ENCODE measurements at places on chromosomes 1 and 21.

GRCh38 chr1:48568501-48568900 lies 96.5 kb upstream of the SPATA6 start:
- no peak for DNase-seq

GRCh38 chr1:202319381-202320080 lies 22.2 kb downstream of the UBE2T start:
- no peak for DNase-seq

- DNase-seq, result no peak
These were observed 121.7 kb downstream of the DHRS3 start for GRCh38 chr1:12496154-12496961.

GRCh38 chr1:16051039-16051438 lies 7.5 kb downstream of the CLCNKB start:
- no peak for DNase-seq

DNA sequence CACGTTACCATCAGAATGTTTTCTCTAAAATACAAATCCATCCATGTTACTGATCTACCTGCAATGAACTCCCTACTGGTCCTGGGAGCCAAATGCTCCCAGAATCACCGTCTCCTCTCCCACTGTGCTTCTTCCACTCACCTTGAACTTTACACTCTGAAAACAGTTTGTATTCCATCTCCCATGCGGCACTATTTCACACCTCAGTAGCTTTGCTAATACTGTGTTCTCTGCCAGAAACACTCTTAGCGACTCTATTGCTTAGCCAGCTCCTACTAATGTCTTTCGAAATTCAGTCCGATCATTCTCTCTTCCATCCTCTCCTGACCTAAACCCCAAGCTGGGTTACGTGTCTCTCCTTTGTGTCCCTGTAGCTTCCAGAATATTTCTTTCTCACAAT lies 284.4 kb upstream of the DUSP10 start:
- DNase-seq, result no peak

- no peak for DNase-seq
These were observed 206.0 kb downstream of the LYPLAL1 start for GRCh38 chr1:219379691-219380090.

DNA sequence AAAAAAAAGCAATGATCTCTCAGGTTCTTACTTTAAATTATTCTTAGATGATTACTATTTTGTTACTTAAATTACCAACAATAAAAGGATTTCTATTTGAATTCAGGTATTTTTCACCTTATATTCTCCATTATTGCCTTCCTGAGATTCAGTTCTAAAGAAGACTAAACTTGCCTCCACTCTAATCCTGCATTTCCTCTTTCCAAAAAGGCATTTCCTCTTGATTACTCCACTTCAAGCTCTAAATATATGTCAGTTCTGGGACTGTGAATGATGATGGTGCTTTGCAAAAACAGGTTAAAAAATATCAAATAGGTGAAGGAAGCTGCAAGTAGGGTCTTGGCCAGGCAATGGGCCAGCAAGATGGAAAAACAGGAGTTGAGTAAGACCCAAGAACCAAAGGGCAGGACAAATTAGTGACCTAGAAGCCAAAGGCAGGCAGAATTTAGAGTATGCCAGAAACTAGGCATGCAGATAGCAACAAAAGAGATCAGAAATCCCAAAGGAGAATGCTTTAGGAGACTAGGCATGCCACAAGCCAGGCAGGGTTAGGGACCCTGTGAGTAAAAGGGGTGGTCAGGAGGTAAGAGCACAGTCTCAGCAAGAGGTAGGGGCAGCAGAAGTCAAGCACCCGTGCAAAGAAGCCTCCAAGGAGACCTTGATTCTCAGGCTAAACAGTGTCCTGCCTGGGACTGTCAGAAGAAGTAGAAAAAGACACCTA lies 11.3 kb upstream of the DIPK1A start:
- no peak for DNase-seq

DNA sequence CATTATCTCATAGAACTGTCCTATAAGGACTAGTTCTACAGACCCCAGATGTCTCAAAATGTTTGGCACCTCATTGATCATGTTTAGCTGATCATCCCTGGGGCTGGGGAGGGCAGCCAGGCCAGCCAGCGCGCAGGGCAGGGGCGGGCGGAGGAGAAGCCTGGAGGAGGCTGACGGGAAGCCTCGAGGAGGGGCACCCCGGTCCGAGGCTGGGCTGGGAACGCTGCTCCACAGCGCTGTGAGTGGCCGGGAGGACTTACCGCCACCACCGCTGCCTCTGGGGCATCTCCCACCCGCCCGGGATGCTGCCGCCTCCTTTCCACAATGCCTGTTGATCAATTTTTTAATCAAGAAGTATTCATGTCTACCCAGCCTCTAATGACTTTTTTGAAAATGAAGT lies 159.5 kb upstream of the GREM2 start:
- DNase-seq, result no peak

GRCh38 chr21:40018871-40019475 lies 151.7 kb downstream of the PCP4 start:
- no peak for DNase-seq

DNA sequence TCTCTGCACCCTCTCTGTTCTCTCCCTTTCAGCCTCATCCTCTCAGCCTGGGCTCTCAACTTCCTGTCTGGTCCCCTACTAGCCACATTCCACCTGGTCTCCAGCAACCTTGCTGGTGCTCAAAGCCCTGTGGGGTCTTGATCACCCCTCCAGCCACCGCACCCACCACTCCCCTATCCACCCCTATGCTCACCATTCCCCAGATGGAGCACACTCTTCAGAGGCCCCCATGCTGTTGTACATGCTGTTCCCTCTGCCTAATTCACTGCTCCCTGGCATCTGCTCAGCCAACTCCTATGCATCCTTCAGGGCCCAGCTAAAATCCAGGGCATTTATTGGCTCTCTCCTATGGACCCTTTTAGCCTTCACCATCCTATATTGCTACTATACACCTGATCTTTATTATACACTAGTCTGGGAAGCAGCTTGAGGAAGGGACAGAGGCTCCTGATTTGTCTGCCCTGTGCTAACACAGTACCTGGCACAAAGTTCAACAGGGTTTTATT lies 81.0 kb downstream of the GLIS1 start:
- no peak for DNase-seq

- DNase-seq, result no peak
These were observed 41.0 kb upstream of the SCAF4 start for GRCh38 chr21:31772674-31773555.

DNA sequence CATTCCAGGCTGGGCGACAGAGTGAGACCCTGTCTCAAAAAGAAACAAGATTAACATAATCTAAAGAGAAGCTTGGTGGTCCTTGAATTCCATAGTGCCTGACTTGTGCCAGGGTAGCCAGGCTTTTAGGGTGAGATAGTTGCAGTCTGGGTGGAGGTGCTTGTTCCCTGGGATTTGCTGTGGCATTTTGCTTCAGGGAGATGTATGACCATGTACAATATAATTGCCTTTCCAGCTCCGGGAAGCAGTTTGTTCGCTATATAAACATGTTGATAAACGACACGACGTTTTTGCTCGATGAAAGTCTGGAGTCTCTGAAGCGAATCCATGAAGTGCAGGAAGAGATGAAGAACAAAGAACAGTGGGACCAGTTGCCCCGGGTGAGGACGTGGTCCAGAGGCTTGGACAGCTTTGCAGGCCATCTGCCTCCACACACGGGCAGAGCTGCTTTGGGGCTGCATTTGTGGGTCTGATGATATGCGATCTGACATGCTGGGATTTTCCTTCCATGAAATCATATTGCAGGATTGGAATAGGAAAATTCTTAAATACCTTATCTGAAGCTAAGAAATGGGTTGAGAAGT lies 49.4 kb upstream of the KIF1B start:
- DNase-seq, result no peak

- no peak for DNase-seq
These were observed 11.9 kb downstream of the LHX4 start for GRCh38 chr1:180241716-180242544.

DNA sequence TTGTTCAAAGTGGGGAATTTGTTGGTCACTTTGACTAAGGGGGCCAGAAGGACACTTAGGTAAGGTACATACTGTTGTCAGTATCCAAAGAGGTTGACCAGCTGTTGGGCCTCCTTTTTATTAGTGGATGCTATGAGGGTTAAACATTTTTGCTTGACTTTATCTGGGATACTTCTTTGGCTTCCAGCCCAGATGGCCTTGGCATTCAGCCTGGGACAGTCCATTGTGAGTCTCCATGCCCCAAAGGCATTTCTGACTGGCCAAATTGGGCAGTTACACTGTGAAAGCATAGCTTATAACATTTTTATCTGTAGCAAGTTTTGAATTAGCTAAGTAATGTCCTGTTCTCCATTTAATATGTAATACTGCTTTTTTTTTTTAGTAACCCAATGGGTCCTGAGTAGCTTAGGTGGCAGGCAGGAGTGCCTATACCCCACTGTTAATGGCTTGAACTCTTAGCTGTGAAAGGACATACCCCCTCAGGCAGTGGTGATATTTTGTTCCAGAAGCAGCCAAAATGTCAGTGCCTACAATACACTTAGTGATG lies 35.4 kb upstream of the CD1D start:
- no peak for DNase-seq

GRCh38 chr1:180898441-180899219 lies 14.1 kb upstream of the KIAA1614 start:
- DNase-seq, result no peak

DNA sequence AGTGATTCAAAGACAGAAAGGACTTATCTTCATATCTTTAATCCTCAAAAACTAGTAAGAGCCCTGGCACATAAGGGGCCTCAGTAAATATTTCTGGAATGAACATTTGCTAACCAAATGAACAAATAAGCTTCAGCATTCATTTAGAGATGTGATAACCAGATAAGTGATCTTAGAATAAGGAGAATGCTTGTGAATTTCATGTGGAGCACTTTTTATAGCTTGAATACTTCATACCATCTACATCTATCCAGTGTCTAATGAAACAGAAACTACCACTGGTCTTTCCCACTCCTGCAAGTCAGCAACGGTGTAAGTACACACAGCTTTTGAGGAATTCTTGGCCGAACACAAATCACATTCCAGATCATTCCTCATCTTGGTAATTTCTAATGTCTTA lies 38.5 kb downstream of the EDEM3 start:
- no peak for DNase-seq

DNA sequence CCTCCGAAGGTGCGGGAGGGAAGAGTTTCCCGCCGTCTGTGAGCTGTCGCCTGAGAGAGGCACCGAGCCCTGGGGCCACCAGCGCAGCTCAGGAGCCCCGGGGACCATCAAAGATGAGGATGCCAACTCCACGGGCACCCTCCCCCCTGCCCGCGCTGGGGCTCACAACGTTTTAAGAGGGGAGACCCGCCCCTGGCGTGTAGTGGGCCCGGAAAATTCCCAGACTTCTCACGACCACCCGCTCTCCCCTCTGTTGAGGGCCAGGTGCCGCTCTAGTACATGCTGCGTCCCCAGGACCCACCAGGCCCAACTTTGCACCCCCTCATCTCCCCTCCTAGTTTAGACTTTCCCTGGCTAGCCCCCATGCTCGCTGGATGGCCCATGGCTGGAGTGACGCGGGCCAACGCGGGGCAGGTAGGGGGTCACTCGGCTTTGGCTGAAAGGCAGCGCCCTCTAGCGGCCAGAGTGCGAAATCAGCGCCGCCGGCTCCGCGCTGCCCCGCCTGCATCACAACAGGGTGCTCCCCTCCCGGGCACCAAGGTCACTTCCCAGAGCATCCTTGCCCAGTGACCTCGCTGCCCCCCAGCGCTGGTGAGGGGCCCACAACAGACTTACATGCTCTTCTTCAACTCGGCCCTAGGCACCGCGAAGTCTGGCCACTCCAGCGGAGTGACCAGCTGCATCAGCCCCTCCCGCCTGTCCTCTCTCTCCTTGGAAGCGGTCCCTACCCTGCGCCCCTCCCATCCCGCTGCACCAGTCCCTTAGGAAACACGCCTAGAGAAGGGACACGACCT lies 1.8 kb downstream of the CD160 start:
- DNase-seq, result peak; percentile 37

GRCh38 chr21:31752967-31753366 lies 21.0 kb upstream of the SCAF4 start:
- DNase-seq, result no peak

DNA sequence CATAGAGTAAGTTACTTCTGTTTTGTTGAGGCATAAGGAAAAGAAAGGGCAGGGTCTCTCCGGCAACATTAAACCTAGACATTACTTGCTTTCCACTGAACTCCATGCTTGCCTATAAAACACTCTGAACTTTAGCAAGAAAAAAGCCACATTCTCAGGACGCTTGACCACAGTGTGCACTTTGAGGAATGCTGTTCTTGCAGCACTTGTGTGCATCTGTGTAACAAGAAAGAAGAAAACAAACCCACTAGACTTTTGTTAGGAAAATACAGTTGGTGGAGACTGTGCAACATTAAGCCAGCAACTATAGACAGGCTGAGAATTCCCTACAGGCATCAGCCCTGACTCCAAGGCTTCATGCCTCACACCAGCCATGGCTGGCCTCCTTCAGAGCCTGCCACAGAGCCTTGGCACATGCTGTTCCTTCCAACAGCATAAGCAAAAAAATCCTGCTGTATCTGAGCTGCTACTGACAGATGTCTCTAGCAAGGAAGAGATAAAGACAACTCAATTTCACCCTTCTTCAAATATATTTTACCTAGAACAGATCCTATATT lies 5.8 kb downstream of the PDZK1 start:
- no peak for DNase-seq

GRCh38 chr1:30417001-30417700 lies 306.2 kb downstream of the MATN1 start:
- DNase-seq, result no peak

- no peak for DNase-seq
These were observed 261.5 kb upstream of the VAMP3 start for GRCh38 chr1:7509598-7509997.

DNA sequence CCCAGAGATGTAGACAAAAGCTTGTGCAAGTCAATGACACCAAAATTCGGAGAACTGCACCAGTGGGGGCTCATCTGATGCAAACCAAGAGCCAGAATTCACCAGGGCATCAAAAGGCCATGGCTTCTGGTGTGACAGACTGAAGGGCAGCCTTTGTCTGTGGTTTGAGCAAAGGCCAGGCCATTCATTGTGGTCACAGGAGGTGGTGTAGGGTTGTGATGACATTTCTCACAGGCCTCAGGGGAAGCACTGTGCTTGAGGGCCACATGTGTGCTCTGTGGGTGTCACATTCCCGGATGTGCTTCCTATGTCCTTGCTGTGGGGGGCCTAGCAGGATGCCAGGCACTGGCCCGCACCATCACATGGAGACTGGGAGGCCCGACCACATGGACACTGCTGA lies 22.5 kb upstream of the KCNE1 start:
- DNase-seq, result no peak

DNA sequence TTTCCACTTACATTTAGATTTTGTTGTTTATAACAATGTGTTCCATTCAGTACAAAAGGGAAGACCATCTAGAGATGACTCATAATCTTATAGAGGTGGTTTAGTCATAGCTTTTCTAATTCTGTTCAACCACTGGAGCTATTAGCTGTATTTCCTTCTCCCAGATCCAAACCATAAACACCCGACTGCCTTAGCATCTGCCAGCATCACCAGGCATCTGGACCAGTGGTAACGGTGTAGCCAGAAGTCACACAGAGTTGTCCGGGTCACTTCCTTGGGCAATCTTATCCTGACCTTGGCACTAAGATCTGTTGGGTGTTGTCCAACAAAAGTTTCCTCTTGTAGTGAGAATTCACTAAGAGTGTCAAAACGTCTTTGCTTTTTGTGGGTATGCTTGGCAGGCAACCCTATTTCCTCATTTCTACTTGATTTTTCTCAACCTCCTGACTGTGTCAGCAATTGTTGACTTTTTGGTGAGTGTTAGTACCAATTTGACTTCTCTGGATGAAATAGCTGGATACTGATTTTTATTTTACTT lies 372.1 kb upstream of the B3GALT2 start:
- DNase-seq, result no peak

Measured in stimulated activated CD4-positive, alpha-beta T cell treated with anti-CD3 and anti-CD28 coated beads, Interleukin-12 subunit alpha, Interleukin-12 subunit beta, amount 100 ng/mL, for 24 hours (primary cell).